ENCODE measurements at places on chromosomes 7 and 10.

GRCh38 chr10:118851062-118852035 lies 96.6 kb upstream of the CACUL1 start:
- DNase-seq, result no peak

- DNase-seq, result peak; percentile 41
Observed at GRCh38 chr7:7181519-7182155, 707 bp upstream of the C1GALT1 start.

- DNase-seq, result peak; percentile 38
Observed at GRCh38 chr10:116270771-116271592, 2.0 kb downstream of the GFRA1 start.

DNA sequence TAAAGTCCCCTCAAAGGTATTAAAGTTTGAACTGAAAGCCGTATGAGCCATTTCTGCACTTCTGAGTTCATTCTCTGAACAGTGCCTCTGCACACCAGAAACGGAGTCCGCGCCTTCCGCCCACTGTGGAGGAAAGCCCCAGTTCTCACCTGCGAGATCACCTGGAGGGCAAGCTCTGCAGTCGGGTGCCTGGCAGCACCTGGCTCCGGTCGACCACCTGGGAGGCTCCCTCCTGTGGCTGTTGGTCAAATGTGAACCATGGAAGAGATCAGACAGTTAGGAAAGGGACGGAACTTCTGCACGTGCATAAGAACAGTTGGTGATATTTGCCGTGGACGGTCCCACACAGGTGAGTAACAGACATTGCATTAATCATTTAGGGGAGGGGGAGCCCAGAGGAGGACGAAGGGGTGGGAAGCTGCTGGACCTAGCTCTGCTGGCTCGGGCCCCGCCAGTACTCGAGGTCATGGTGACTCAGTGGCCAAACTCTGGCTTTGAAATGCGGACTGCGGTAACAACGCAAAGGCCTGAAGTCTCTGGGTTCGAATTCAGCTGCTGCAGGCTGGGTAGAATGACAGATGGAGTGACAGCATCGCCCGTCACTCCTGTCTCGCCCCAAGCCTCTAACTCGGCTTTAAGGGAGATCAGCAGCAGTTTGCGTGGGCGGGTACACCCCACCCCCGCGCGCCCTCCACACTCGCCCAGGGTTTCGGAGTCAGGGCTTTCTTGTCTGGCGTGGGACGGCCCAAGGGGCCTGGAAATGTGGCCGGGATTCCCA lies 1.7 kb upstream of the DPYSL4 start:
- no peak for DNase-seq

- no peak for DNase-seq
Observed at GRCh38 chr10:19707376-19707775, 108.9 kb upstream of the PLXDC2 start.

DNA sequence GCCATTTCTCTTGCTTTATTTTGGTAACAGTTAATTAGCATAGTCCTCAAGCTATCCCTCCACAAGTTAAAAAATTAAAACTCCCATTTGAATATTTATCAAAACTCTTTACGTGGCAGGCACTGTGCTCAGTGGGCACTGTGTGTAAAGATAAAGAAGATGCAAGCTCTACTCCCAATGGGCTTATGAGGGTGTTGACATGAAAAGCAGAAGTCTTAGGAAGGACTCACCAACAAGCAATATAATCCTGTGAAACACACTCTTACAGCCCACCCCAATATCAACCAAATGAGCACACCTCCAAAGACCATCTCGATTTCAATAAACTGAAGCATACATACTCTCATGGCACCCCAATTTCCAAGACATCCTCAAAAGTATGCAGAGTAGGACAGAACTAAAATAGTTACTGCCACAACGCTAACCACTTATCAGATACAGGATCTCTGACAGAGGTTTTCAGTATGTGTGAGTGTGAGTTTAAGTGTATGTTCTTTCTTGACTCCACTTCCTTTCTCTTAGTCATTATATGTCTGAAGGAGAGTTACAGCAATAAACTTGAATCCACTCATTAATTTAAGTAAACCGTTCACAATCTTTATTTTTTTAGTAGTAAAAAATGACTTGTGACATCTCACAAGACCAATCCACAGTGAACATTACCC lies 120.0 kb downstream of the PDE1C start:
- DNase-seq, result no peak

- DNase-seq, result no peak
Observed at GRCh38 chr7:47807756-47808155, 140.5 kb downstream of the PKD1L1 start.

DNA sequence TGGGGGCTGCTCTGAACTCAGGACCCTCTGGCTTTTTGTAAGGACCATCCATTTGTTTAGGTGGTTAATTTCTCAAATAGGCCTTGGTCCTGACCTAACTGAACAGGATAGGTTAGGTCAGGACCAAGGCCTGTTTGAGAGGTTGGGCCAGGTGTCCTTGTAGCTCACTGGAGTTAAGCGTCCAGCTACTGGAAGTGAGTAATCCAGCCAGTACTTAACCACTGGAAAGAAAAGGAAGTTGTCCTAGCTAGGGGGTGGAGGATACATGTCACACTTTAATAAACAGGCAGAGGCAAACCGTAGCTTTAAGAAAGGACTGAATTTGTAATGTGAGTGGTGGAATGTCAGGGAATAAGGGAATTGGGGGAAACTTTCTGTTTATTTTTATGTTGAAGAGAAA lies 96.0 kb downstream of the GPR85 start:
- no peak for DNase-seq

DNA sequence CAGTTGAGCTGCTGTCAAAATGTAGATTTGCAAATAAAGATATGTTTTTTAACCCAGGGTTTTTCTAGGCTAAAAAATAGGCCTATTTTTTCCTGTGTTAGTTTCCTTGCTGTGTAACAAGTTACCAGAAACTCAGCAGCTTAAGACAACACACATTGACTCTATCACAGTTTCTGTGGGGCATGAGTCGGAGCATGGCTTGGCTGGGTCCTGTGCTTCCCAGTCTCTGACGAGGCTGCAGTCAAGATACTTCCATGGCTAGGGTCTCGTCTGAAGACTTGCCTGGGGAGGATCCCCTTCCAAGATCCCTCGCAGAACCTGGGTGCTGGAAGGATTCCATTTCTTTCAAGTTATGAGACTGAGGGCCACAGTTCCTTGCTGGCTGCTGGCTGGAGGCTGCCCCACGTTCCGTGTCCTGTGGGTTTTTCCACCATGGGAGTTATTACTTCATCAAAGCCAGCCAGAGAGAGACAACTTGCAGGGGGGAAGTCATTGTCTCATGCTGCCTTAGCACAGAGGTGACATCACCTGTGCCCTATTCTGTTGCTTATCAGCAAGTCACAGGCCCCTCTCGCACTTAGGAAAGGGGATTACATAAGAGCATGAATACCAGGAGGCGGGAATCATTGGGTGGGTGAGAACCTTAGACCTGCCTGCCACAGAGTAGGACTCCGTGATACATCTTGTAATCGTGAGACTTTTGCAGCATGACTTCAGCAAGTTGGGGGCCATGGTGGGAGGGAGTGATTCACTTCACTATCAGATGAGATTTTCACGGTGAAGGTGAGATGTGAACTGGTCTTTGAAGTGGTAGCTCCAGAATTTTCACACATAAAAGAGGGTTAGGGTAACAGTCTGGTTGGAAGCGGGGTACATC lies 77.9 kb downstream of the CCNY start:
- no peak for DNase-seq

DNA sequence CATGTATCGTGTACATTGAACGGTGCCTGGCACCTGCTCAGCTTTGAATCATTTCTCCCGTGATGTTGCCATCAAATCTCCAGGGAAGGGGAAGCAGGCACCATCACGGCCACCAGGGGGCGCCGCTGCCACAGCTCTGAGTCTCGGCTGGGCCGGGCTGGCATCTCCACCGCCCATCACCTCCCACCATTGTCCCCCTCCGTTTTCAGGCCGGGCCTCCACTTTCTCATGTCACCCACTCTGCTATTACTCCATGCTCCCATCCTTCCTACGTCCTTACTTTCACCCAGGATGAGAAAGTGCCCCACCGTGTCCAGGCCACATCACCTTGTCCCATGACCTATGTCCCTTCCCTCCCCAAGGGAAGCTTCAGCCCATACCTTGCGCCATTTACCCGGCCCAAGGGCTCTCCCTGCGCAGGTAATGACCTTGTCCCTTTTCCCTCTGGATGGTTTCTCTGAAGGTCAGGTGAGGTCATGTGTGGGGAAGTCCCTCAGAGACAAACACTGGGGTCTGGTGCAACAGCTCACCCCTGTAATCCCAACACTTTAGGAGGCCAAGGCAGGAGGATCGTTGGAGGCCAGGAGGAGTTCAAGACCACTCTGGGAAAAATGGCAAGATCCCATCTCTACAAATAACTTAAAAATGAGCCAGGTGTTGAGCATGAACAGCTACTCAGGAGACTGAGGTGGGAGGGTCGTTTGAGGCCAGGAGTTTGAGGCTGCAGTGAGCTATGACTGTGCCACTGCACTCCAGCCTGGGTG lies 31.8 kb upstream of the OCM2 start:
- peak; percentile 29 for DNase-seq

DNA sequence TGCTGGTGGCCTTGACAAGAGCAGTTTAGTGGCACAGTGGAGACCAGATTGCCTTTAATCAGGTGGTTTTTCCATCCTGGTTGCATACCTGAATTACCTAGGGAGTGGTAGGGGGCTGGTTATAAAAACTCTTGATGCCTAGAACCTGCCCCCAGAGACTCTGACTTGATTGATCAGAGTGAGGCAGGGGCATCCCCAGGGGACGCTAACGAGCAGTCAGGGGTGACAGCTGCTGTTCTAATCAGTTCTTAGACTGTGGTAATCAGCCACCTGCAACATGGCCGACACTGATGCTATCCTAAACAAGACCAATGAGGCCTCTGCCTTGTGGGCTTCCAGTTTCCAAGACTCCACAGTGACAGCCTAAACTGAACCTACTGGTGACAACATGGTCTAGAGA lies 2.0 kb upstream of the OPALIN start:
- DNase-seq, result no peak

GRCh38 chr7:6621195-6622133 lies 6.1 kb downstream of the ZNF853 start:
- DNase-seq, result no peak

GRCh38 chr10:119667562-119668328 lies 16.6 kb downstream of the BAG3 start:
- no peak for DNase-seq

DNA sequence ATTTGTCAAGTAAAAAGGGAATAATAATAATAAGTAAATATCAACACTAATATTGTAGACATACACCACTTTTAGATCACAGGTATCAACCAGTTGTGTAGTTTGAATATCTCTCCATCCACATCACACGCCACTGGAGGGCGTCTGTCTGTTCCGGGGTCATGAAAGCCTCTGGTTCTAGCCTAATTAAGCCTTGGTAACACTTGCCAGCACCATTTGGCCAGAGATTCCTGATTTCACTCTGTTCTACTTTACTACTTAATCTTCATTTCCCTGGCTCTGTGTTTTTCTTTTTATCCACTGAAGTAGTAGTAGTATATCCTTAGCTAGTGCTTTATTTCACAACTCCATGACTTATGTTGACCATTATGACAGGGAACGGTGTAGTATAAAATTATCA lies 285.6 kb upstream of the POM121L12 start:
- DNase-seq, result no peak

DNA sequence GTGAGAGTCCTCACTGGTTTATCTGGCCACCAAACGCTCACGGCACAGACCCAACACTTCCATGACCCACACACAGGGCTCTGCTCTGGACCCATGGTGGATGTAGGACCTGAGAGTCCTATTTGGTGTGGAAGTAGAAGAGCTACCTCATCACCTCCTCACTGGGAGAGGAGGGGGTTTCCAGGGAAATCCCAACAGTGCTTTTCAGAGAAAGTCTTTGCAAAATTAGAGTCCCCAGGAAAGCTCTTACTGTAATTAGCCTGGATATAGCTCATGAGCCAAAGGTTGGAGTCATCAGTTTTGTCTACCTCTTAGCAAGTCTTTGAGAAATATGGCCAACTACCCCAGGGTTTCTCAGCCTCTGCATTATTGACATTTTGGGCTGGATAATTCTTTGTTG lies 34.7 kb upstream of the TARP start:
- DNase-seq, result no peak

DNA sequence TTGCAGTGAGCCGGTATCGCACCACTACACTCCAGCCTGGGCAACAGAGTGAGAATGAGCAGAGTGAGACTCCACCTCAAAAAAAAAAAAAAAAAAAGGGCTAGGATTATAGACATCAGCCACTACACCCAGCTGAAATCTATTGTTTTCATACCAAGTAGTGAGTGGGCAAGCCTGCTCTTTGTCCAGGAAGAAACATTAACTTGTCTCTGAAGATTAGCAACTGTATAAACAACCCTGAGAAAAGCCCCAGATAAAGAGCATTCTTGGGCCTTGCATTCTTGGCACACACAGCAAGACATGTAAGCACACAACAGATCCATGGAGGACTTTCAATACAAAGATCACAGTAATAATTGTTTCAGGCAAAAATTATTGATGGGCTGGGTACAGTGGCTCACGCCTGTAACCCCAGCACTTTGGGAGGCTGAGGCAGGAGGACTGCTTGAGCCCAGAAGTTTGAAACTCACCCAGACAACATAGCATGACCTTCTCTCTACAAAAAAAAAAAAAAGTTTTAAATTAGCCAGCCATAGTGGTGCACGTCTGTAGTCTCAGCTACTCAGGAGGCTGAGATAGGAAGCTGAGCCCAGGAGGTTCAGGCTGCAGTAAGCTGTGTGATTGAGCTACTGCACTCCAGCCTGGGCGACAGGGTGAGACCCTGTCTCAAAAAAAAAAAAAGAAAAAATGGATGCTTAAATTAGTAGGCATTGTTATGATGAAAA lies 4.4 kb downstream of the PSPH start:
- no peak for DNase-seq

GRCh38 chr10:6877336-6877721 lies 297.3 kb upstream of the PRKCQ start:
- DNase-seq, result no peak

All from hindlimb muscle (tissue), 1 donor.